Ovary (tissue), 10 donors: ENCODE measurements at places on chromosomes 16 and 17.

- DNase-seq: no peak
Observed at GRCh38 chr17:75945211-75945610, 4.4 kb upstream of the FBF1 start.

DNA sequence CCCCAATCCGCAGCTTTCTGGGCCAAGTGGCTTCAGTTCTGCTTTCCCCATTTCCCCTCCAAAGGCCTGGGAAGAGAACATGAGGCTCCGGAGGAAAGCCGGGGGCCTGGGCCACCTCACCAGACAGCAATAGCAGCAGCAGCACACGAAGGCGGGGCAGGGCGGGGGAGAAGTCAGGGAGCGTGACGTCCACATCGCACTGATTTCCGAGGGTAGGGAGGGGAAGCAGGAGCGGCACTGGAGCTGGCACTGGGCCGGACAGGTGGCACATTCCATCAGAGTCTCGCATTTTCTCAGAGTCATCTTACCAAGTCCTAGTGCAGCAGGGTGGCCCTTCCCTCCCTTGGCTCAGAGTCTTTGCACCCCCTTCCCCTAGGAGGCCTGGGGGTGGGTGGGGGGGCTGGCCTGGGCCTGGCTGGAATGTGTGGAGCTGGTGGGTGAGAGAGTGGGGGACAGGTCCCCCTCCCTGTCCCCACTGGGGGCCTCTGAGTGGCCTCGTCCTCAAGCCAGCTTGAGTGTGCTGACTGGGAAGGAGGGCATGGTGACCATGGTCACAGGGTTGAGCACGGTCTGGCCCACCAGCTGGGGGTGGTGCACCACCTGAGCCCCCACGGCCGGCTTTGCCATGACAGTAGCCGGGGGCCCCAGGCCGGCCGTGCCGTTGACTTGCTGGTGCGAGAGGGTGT, 14.3 kb downstream of the MNT start:
- DNase-seq: peak; percentile 48

DNA sequence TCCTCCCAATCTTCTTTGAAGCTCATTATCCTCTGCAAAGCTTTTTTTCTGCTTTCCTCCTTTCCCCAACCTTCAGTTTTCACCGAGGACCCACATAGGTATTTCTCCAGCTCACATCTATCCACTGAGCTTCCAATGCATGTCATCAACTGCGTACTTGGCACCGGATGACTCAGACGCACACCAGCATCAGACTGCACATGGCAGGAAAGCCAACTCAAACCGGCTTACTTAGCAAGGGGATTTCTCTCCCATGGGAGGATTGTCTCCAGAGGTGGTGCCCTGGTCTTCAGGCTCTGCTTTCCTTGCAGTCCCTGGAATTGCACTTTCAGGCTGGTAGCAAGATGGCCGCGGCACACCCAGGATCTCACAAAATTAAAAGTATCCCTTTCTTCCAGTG, 1.7 kb upstream of the AKTIP start:
- no peak for DNase-seq

- DNase-seq: no peak
Observed at GRCh38 chr16:1923299-1924034, 5.3 kb upstream of the HS3ST6 start.

DNA sequence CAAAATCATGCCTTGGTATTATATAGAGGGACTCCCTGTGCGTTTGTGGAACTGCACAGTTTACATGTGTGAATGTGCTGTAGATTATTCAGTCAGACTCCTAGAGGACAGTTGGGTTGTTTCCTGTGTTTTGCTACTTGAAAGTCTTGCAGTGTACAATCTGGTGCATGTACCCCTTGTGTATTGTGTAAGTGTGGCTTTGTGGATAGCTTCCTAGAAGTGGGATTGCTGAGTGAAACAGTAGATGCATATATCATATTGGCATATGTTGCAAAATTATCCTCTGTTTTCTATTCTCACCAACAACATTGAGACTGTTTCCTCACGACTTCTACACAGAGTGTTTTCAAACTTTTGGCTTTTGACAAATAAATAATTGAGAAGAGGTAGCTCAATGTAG, 263.7 kb downstream of the MAP2K6 start:
- DNase-seq: no peak

GRCh38 chr17:80937462-80938381, 53.9 kb upstream of the CHMP6 start:
- no peak for DNase-seq

- DNase-seq: no peak
Observed at GRCh38 chr16:72811876-72812275, 236.1 kb downstream of the ZFHX3 start.

GRCh38 chr17:64004903-64005733, 7.0 kb downstream of the PRR29 start:
- DNase-seq: no peak

- DNase-seq: no peak
Observed at GRCh38 chr17:31491376-31492131, 100.1 kb downstream of the RAB11FIP4 start.

DNA sequence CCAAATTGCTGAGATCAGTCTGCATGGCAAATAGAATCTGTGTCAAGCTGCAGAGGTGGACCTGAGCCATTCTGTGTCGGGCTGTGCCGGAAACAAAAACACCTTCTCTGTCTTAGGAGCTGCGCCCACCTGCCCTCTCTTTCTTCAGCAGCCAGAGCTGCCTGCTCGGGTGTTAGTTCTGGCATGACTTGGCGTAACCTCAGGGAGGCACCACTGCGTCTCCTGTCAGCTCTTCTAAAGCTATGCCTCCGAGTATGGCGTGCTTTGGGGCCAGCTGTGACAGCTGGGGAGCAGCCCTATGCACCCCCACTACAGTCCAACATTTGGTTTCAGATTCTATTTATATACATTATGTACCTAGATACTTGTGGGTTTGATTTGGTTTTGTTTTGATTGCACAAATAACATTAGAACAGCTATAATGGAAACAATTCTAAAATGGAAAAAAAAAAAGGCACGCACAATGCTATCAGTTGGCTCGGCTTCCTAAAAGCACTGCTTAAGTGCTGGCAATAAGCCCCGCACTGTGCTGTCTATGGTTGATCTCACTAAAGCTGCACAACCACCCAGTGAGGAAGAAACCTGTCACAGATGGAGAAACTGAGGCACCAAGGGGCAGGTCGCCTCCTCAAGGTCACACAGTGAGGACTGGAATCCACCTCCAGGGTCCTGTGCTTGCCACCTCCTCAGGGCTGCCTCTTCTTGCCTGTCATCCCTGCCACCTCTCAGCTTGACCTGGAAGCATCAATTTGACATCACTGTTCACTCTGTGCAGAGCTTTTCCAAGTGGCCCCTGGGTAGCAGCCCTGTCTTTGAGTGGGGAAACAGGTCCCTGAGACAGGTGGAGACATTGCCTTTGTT, 18.7 kb upstream of the ADGRG1 start:
- no peak for DNase-seq

GRCh38 chr16:83509316-83509715, 298.5 kb upstream of the HSBP1 start:
- DNase-seq: no peak

- DNase-seq: no peak
Observed at GRCh38 chr16:976389-976931, 5.1 kb upstream of the SOX8 start.

- DNase-seq: no peak
Observed at GRCh38 chr17:49891271-49891670, 43.4 kb upstream of the TAC4 start.

- no peak for DNase-seq
Observed at GRCh38 chr17:81573794-81574642, 21.9 kb upstream of the FAAP100 start.

- DNase-seq: no peak
Observed at GRCh38 chr17:67162771-67163170, 82.2 kb downstream of the HELZ start.

DNA sequence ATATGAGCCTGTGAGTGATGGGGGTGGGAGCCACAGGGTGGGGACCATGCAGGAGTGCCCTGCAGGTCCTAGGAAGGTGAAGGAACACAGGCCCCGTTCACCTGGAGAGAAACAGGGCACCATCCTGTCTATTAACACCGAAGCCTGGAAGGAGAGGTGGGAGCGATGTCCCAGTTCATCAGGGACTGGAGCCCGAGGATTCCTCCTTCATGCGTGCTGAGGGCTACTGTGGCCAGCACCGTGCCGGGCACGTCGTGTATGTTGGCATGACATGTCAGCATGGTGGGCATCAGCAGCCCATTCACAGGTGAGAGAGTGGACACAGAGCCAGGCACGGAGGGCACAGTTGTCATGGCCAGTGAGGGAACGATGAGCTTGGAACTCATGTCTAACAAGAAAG, 1.4 kb downstream of the WFIKKN2 start:
- DNase-seq: no peak

- DNase-seq: no peak
Observed at GRCh38 chr17:48004983-48005382, 32.6 kb downstream of the COPZ2 start.

DNA sequence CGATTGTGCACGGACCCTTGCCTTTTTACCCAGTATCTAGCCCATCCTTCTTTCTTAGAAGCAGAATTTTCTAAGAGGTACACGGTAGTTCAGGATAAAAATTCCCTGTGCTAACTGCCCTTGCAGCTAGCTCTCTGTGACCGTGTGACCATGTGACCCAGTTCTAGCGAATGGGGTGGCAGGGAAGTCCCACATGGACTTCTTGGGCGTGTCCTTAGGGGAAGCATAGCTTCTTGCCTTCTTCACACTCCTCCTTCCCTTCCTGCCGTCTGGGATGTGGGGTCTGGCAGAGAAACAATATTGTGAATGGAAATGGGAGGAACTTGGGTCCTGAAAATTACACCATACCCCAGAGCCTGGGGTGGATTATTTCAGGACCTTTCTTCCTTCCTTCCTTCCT, 670.7 kb downstream of the MAF start:
- no peak for DNase-seq

DNA sequence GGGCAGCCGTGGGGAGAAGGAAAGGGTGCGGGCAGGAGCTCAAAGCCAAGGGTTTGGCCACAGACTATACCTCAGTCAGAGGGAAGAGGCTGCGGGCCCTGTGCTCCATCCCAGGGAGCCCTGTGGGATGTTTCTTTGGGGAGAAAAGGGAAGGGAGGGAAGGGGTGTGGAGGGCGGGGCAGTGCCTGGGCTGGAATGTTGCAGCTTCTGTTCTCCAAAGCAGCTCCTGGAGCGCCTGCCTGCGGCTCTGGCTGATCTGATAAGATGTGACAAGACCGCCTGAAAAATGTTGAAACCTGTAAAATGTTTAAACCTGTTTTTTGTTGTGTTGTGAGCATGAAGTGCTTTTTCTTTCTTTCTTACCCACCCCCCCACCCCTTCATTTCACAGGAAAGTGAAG, 32.8 kb downstream of the WNT3 start:
- no peak for DNase-seq

DNA sequence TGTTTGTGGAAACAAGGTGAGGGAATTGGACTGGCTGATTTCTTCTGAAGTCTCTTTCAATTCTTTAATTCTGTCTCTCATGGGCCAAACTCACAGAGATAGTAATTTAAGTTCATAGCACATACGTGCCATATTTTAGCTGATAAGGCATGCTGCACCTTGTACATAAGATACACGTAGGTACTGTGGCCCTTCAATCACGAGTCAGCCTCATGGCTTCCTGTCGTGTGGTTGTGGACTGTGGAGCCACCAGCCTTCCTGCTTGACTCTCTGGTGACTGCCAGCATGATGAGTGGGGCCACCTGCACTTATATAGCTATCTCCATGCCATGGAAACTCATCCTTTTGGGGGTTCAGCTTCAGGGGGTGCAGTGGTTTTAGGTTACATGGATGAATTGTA, 25.1 kb downstream of the KSR1 start:
- DNase-seq: no peak

- no peak for DNase-seq
Observed at GRCh38 chr16:19153876-19154275, 14.2 kb upstream of the SYT17 start.

- DNase-seq: no peak
Observed at GRCh38 chr16:247027-247426, 12.4 kb downstream of the FAM234A start.

- DNase-seq: peak; percentile 58
Observed at GRCh38 chr17:10631048-10631700, 25.9 kb downstream of the MYH3 start.

DNA sequence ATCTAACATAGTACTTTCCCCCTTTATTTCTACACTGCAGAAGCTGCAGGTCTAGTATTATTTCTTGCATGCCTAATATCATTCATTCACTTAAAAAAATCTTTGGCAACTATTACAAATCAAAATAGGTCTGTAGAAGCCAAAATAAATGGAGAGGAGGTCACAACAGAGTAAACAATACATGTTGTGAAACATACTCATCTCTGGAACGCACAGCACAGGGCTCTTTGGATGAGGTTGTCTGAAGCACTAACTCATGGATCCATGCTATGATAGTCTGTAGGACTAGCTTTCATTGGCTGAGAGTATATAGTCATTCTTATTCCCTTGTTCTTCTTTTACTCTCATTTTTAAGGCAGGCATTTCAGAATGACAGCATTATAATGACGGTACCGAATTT, 21.3 kb downstream of the MYO1D start:
- no peak for DNase-seq

- DNase-seq: no peak
Observed at GRCh38 chr16:35690413-35690812, 2231.0 kb downstream of the TP53TG3F start.

DNA sequence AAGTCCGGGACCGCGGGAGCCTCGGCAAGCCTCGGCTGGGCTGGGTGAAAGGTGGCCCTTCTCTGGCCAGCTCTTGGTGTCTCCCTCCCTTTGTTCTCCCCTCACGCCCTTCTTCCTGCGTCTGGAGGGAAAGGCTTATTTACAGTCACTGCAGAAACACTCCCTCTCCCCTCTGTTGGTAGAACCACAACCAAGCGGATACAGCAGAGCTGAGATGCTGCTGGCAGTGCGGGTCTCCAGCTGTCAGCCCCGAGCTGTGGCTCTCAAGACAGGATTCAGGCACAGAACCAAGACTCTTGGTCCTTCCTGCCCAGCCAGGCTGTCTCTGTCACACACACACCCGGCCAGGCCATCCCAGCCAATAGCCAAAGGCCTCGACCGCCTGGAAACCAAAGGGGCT, 133.3 kb downstream of the ENGASE start:
- no peak for DNase-seq

- DNase-seq: no peak
Observed at GRCh38 chr16:537415-538335, 10.2 kb downstream of the CAPN15 start.

- no peak for DNase-seq
Observed at GRCh38 chr17:67993998-67994361, 2.3 kb downstream of the C17orf58 start.

DNA sequence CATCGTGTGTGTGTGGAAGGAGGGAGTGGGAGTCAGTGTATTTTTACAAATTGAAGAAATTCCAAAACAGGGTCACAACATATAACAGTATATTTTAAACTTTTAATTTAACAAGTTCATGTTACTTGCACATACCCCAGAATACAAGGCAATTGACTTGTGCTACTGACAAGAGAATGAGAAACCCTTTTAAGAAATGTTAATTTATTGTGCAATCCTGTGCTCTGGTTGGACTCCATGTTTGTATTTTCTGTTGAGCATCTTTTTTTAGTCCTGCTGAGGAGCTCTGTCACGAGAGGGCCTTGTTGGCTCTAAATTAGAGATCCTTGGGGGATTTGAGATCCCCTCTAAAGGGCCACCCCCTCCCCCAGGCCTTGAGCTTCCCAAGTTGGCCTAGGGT, 1.1 kb upstream of the EMP2 start:
- no peak for DNase-seq
